ENCODE measurements at places on chromosomes 4 and X.
A peak's percentile ranks its signal among the peaks of the same experiment; 100 is the strongest.

- H3K4me3 ChIP-seq, result no peak overlapping the region
- H3K36me3 ChIP-seq, result peaks cover 4% of the 10 kb centered on the region
- peaks cover 2% of the 10 kb centered on the region for H3K4me1 ChIP-seq
- no peak overlapping the region for H3K27ac ChIP-seq
- H3K27me3 ChIP-seq, result no peaks in the 10 kb centered on the region
Measured at GRCh38 chr4:5773271-5773555, 62.2 kb downstream of the EVC start.

- no peaks in the 10 kb centered on the region for H3K36me3 ChIP-seq
- H3K4me1 ChIP-seq, result no peaks in the 10 kb centered on the region
- no peak overlapping the region for H3K4me3 ChIP-seq
Measured at GRCh38 chr4:87939978-87940690, 35.4 kb upstream of the SPP1 start.

DNA sequence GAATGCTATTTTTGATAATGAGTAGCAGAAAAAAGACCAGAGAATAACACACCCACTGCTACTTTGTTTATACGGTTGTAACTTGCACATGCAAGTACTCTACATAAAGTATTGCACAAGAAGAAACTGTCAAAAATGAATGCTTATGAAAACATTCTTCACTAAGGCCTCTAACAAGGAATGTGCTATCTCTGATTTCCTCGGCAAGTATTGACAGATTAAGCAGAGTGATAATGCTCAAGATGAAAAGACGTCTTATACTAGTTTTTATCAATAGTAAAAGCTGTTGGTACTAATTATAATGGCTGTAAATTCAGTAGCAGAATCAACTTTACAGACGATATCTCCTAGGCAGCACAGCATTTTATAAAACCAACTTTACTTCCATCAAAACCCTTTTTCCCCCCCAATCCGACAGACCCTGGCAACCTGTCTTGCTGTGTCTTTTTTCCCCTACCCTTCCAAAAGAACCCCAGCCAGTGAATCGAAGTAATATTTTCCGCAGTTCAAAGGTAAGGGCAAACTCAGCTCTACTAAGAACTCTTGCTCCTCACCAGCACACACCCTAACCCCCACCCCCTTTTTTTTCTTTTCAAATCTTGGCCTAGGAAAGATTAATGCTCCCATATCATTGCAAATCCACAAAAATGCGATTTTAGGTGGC lies 1.5 kb downstream of the FRYL start:
- peak overlapping the region; percentile 89 for H3K4me3 ChIP-seq
- H3K27ac ChIP-seq, result peak overlapping the region; percentile 95
- H3K4me1 ChIP-seq, result peaks cover 61% of the 10 kb centered on the region

GRCh38 chrX:119389871-119390501 lies 9.2 kb upstream of the SLC25A43 start:
- H3K36me3 ChIP-seq, result no peaks in the 10 kb centered on the region
- H3K4me1 ChIP-seq, result no peaks in the 10 kb centered on the region
- DNase-seq, result no peak
- H3K27me3 ChIP-seq, result peaks cover 2% of the 10 kb centered on the region
- H3K27ac ChIP-seq, result no peak overlapping the region
- no peak overlapping the region for H3K4me3 ChIP-seq

- no peak overlapping the region for H3K27ac ChIP-seq
- no peaks in the 10 kb centered on the region for H3K4me1 ChIP-seq
- H3K36me3 ChIP-seq, result no peaks in the 10 kb centered on the region
Measured at GRCh38 chrX:130482871-130483270, 81.1 kb downstream of the RBMX2 start.

- H3K4me3 ChIP-seq, result peak overlapping the region; percentile 35
- peak overlapping the region; percentile 97 for H3K27ac ChIP-seq
- H3K27me3 ChIP-seq, result no peaks in the 10 kb centered on the region
- DNase-seq, result no peak
- peaks cover 26% of the 10 kb centered on the region for H3K36me3 ChIP-seq
Measured at GRCh38 chrX:136714626-136715599, 65.8 kb downstream of the ARHGEF6 start.

All from naive thymus-derived CD8-positive, alpha-beta T cell (primary cell).